ENCODE measurements at places on chromosomes 4 and X.

- no peak overlapping the region for H3K27ac ChIP-seq
- no peaks in the 10 kb centered on the region for H3K4me1 ChIP-seq
- no peak overlapping the region for H3K4me3 ChIP-seq
- no peak for DNase-seq
- no peaks in the 10 kb centered on the region for H3K36me3 ChIP-seq
- H3K27me3 ChIP-seq = no peaks in the 10 kb centered on the region
Observed at GRCh38 chrX:14641681-14642655, 112.6 kb downstream of the GLRA2 start.

GRCh38 chrX:14936561-14936960, 63.3 kb downstream of the MOSPD2 start:
- no peak overlapping the region for H3K27ac ChIP-seq
- H3K4me1 ChIP-seq = no peaks in the 10 kb centered on the region
- no peak overlapping the region for H3K4me3 ChIP-seq
- peaks cover 5% of the 10 kb centered on the region for H3K27me3 ChIP-seq
- H3K36me3 ChIP-seq = no peaks in the 10 kb centered on the region

GRCh38 chr4:169523796-169524195, 88.6 kb downstream of the NEK1 start:
- no peak overlapping the region for H3K27ac ChIP-seq
- H3K36me3 ChIP-seq = peaks cover 57% of the 10 kb centered on the region
- H3K27me3 ChIP-seq = peaks cover 1% of the 10 kb centered on the region
- no peaks in the 10 kb centered on the region for H3K4me1 ChIP-seq

DNA sequence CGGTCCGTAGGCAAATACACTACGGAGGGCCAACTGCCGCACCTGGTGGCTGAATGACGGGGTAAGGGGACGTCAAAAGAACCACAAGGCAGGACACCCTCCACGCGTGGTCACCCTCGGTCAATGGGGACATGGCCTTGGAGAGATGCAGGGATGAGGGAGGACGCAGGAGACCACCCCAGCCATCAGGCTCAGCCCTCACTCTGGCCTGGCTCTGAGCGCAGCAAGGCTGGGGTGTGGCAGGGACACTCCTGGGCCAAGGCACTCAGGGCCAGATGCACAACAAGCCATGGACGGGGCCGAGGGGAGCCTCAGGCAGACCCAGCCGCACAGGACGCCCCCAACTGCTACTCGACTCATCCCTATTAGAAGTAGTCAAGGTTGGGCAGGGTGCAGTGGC, 36.5 kb downstream of the GAK start:
- no peak overlapping the region for H3K27ac ChIP-seq
- H3K36me3 ChIP-seq = peaks cover 9% of the 10 kb centered on the region
- peaks cover 12% of the 10 kb centered on the region for H3K4me1 ChIP-seq
- H3K27me3 ChIP-seq = peaks cover 2% of the 10 kb centered on the region
- DNase-seq = no peak

GRCh38 chr4:35643661-35644060, 600.7 kb downstream of the ARAP2 start:
- no peaks in the 10 kb centered on the region for H3K4me1 ChIP-seq
- no peak overlapping the region for H3K27ac ChIP-seq
- no peak for DNase-seq

- H3K36me3 ChIP-seq = no peaks in the 10 kb centered on the region
- peaks cover 11% of the 10 kb centered on the region for H3K4me1 ChIP-seq
- H3K27ac ChIP-seq = no peak overlapping the region
- no peaks in the 10 kb centered on the region for H3K27me3 ChIP-seq
- DNase-seq = no peak
Observed at GRCh38 chr4:159433337-159433736, 330.5 kb downstream of the RAPGEF2 start.

GRCh38 chrX:72641611-72642010, 69.0 kb upstream of the HDAC8 start:
- H3K27ac ChIP-seq = no peak overlapping the region
- H3K4me1 ChIP-seq = no peaks in the 10 kb centered on the region
- DNase-seq = no peak
- peaks cover 10% of the 10 kb centered on the region for H3K27me3 ChIP-seq

DNA sequence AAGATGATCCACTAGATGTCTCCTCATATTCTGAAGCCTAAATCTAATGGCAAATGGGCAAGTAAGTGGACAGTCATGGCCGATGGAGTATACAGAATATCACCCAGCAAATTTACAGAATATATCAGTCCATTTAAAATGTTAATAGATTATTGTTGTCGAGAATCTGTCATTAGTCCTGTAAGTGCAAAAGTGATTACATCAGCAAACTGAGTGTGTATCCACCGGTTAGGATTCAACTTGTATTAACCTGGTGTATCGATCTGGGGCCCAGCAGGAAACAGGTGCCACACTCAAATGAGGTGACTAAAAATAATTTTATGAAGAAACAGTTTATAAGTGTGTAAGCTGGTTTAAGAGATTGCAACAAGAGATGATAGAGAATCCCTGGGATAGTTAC, 367.9 kb upstream of the FAM47C start:
- H3K27me3 ChIP-seq = peaks cover 5% of the 10 kb centered on the region
- DNase-seq = no peak
- no peaks in the 10 kb centered on the region for H3K36me3 ChIP-seq
- no peak overlapping the region for H3K4me3 ChIP-seq

- no peaks in the 10 kb centered on the region for H3K27me3 ChIP-seq
Observed at GRCh38 chrX:36160081-36160480, 240.5 kb downstream of the CFAP47 start.

DNA sequence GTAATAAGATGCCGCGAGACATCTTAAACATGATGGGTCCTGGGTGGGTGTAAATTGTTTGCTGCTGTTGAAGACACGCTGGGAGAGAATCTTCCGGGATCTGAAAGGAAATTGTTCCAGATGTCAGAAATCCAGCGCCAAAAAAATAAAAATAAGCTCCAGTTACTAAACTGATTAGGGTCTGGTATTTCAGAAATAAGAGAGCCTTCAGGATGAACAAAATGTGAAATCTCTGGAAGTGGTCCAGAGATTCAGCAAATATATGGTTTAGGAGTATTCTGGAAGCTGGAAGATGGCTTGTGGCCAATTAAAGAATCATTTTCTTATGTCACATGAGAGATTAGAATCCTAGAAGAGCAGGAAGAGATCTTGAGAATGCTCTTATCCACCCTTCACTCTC, 75.8 kb upstream of the NHS start:
- H3K4me3 ChIP-seq = no peak overlapping the region
- no peaks in the 10 kb centered on the region for H3K36me3 ChIP-seq
- DNase-seq = no peak
- H3K4me1 ChIP-seq = no peaks in the 10 kb centered on the region

GRCh38 chr4:140637836-140638235, 69.1 kb upstream of the UCP1 start:
- DNase-seq = peak; percentile 9
- H3K4me3 ChIP-seq = no peak overlapping the region
- no peaks in the 10 kb centered on the region for H3K36me3 ChIP-seq
- peaks cover 8% of the 10 kb centered on the region for H3K27me3 ChIP-seq
- H3K27ac ChIP-seq = no peak overlapping the region
- no peaks in the 10 kb centered on the region for H3K4me1 ChIP-seq

DNA sequence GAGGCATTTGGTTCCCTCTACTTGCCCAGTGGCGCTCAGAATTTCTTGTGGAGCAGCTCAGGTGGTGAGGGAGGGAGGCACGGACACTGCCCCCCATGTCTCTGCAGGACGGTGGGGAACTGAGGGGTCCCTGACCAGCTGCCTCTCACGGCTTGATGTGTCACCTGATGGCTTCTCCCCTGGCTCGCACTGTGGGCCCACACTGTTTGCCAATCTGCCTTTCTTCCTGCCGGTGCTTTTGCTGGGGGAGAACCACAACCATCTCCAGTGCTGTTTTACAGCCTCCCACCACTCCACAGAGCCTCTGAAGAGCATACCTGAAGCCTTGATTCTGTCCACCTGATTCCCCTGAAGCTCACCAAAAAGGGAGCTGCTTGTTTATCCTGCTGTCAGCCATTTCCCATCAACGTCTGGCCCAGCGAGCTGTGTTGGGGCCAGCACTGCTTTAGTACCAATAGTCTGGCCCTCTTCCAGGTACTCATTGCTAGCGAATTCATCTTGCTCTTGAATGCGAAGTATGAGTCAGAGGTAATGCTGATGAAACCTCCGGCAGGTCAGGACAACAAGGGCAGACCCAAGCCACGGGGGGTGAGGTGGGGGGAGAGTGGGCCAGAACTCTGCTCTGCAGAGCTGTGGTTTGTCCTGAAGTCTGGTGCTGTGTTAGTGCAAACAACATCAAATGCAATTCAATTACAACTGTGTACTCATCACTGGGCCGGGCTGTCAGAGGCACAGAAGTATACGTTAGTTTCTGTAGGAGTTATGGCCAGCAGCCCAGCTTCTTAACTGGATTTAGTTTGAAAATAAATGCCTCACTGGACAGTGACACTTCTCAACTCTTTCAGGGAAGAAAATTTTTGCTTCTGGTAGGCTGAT, 208.3 kb upstream of the JADE1 start:
- no peak overlapping the region for H3K27ac ChIP-seq
- DNase-seq = no peak
- H3K36me3 ChIP-seq = no peaks in the 10 kb centered on the region
- no peak overlapping the region for H3K4me3 ChIP-seq

Data from immature natural killer cell (primary cell).